ENCODE measurements at places on chromosomes 7 and 10. TPM values are rescaled to one million over a fixed set of nuclear protein-coding genes. Genes with fewer than 3 reads are reported as not detected.

The CYP3A4 gene
- under 0.01 TPM for total RNA-seq

The NAT16 gene
- not detected for total RNA-seq

The COBL gene
- total RNA-seq = 1.1 TPM

The ZNF479 gene
- total RNA-seq = not detected

The RASSF4 gene
- total RNA-seq = 28.4 TPM

The ZNF117 gene
- 6.5 TPM for total RNA-seq

The PKD1L1 gene
- total RNA-seq = not detected

The CTBP2 gene
- total RNA-seq = 125 TPM

The SPRN gene
- not detected for total RNA-seq

The OR2A42 gene
- not detected for total RNA-seq
